Inflammatory macrophage treated with lipopolysaccharide for 1 hour (primary cell): ENCODE measurements at places on chromosomes 5 and 9.

- DNase-seq = no peak
These were observed 274.4 kb upstream of the SEMA6A start for GRCh38 chr5:116848954-116849581.

DNA sequence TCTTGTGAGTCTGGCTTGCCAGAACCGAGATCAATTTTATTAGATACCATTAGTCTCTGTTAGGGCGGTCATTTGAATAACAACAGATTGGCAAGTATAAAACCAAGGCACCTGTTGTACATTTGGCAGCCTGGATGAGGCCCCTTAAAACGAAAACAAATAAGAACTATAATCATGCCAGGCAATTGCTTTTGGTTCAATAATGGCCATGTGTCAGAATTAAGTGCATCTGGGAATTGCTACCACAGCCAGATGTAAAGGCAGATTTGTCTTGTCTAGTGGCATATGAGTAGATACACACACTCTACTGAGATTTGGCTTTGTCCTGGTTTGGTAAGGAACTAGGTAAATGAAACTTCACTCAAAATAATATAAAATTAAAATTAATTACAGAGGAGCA is 1046.2 kb upstream of the DMAC1 start:
- DNase-seq = no peak

DNA sequence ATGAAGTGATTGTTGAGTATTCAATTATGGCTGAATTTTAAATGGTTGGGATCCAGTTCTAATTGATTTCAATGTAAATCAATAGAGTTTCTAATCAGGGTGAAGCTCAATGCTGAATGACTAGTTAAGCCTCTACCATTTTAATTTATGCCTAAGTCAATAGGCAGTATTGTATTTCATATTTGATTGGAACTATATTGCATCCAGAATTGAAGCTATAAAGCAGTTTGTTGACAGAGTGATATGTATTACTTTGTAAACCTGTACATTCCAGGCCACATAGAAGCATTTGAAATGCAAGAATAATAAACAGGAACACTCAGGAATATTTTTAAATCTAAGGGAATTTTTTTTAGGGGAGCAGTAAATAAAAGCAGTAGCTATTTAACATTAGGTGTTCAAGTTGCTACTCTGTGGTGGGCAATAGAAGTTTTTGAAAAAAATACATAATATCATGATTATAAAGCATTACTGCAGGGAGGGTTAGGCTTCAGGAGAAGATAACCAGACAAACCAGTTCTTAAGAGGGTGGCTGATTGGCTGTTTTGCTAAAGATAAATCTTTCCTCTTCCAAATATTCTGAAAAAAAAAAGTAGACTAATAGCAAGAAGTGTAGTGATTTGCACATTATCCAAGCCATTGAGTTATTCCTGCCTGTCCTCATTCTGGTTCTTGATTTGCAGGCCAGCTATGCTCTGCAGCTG is 492.0 kb upstream of the MEF2C start:
- no peak for DNase-seq

DNA sequence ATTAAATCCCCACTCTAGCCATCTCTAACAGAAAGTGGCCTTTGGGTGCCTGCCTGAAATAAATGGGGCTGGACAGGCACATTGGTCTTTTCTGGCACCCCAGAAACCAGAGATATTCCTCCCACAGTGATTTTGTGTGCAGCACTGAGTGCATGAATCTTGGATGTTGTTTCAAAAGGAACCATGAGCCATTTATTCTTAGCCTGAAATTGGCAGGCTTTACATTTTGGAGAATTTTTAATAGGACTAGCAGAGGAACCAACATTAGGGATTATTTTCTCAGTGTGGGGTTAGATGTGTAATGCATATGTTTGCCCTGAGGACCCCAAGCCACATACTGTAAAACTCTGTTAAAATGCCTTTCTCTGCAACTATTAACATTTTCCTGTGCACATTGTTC is 451.3 kb downstream of the NFIB start:
- DNase-seq = no peak

DNA sequence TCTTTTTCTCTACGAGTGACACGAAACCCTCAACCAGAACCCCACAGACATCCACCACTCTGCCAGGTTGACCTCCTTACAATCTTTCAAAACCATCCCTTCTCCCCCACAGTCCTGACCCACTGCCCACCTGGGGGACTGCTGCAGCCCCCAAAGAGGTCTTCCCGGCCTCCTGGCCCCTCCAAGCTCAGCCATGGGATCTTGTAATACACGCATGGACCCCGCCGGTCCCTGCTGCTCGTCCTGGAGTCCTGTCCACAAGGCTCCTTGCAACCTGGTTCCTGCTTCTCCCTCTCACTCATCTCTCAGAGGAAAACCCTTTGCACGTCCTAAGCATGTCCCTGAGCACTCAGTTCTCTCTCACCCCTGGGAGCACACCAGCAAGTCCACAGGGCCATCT is 187.3 kb downstream of the CDK5RAP2 start:
- DNase-seq = no peak

DNA sequence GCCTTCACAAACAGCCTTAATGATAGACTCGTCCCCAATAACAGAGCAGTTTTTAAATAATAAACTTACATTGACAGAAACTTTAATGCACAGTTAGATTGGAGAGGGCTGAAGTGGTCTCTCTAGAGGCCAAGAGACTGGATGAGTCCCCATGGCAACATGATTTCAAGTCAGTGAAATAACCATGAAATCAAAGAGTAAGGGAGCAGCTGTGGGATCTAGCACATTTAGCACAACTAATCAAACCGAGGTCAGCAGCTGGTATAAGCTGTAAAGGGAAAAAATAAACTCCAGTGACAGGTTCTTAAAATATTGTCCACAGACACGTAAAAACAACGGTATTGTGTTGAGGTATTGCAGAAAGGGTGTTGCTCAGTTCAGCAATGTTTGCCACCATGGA is 916.6 kb downstream of the DNAH5 start:
- DNase-seq = no peak

- no peak for DNase-seq
These were observed 5.0 kb upstream of the IRX4 start for GRCh38 chr5:1887588-1888360.

- DNase-seq = no peak
These were observed 60.8 kb downstream of the FOXD1 start for GRCh38 chr5:73387601-73388305.

GRCh38 chr5:52853650-52854049 is 65.9 kb downstream of the ITGA1 start:
- no peak for DNase-seq

GRCh38 chr5:134435560-134435959 is 23.9 kb upstream of the CDKN2AIPNL start:
- no peak for DNase-seq

GRCh38 chr5:112951124-112951702 is 25.4 kb upstream of the DCP2 start:
- DNase-seq = no peak

DNA sequence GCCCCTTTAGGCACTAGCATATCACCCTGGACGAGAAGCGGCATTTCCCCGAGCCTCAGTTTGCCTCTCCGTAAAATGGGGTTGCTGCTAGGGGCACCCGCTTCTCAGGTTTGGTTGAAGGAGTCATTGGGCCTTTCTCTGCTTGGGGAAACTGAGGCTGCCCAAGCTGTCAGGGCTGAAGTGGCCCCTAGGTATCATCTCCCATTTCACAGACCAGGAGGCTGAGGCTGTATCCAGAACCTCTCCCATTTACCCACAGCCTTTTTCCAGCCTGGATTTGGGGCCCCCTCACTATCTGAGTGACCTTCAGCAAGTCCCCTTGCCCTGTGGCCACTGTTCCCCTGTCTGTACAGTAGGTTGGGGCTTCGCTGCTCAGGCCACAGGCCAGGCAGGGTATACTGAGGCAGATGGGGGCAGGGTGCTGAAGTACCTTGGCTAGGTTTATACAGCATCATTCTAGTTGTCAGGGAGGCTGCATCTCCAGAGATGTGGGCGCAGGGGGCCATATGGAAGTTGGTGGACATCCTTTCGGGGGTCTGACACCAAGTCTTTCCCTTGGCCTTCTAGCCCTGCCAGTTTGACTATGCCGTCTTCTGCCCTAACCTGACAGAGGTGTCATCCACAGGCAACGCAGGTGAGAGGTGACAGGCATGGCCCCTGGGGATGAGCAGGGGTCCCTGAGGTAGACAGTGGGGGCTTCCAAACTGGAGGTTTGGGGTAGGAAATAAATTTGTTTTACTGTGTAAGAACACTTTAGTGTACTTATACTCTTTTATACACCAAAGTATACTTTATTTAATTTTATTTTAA is 7.9 kb downstream of the FPGS start:
- DNase-seq = no peak

DNA sequence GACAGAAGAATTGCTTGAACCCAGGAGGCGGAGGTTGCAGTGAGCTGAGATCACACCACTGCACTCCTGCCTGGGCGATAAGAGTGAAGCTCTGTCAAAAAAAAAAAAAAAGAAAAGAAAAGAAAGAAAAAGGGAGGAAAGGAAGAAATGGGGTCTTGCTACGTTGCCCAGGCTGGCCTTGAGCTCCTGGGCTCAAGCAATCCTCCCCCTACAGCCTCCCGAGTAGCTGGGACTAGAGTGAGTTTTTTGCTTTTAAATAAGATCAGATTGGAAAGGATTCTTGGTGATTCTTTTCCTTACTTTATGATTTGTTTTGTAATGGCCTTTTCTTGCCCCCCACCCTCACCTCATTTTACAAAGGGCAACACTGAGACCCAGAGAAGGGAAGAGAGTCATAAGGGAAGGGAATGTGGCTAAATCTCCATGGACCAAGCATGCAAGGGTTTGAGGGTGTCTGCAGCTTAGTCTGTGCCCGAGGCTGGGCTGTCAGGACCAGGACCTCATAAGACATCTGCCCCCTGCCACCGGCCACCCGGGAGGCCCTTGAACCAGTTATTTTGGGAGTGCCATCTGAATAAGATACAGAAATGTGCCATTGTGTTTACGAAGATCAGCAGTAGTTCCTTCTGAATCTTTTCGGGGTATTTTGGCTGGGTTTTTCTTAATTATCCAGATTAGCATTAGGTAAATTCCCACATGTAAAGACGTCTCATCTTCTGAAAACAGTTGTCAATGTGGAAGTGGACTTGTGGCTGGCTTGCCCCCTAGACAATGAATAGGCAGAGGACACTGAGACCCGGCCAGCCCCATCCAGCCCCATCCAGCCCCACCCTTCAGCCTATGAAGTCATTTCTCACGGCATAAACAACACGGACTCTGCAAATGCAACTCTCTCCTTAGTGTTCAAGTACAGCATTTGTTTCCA is 44.5 kb upstream of the GRHPR start:
- DNase-seq = no peak

- no peak for DNase-seq
These were observed 8.4 kb upstream of the RGS3 start for GRCh38 chr9:113454914-113455761.

GRCh38 chr5:83388608-83389007 is 82.9 kb upstream of the VCAN start:
- DNase-seq = no peak

GRCh38 chr9:123251741-123252140 is 16.6 kb downstream of the STRBP start:
- DNase-seq = no peak
